ENCODE measurements at places on chromosomes 4 and X.

GRCh38 chr4:77147079-77147782, 9.8 kb upstream of the CCNG2 start:
- no peak for DNase-seq

- DNase-seq = no peak
These were observed 37.7 kb downstream of the SLC25A5 start for GRCh38 chrX:119505945-119506344.

GRCh38 chrX:40013266-40014195, 84.2 kb downstream of the BCOR start:
- DNase-seq = no peak

DNA sequence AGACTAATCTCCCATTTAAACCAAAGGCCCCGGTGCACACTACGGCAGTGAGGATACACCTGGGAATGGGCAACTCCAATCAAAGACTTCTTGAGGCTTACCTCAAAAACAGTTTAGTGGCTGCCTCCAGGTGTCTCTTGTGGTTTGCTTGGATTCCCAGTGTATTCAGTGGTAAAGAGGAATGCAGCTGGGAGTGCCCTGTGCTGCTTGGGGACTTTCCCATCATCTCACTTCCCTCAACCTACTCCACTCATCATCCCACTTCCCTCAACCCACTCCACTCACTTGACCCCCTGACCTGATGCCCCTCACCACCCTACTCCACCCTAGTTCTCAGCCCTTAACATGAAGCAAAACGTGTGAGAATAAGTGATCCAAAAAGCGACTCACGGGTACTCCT, 177.3 kb upstream of the ETNPPL start:
- DNase-seq = no peak

DNA sequence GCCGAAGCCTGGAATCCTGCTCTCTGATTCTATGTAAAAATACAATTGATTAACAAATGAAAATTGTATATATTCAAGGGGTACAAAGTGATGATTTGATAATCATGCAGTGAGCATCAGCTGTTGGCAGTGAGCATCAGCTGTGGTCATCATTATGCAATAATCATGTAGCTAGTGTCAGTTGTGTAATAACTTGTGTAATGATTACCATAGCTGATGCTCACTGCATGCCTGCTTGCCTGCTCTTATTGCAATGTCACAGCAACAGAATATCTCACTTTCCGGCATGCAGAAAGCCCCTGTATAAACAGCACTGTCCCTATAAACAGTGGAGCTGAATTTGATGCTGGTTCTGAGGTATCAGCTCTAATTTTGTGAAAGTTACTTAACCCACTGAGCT, 46.8 kb downstream of the SULT1B1 start:
- no peak for DNase-seq

DNA sequence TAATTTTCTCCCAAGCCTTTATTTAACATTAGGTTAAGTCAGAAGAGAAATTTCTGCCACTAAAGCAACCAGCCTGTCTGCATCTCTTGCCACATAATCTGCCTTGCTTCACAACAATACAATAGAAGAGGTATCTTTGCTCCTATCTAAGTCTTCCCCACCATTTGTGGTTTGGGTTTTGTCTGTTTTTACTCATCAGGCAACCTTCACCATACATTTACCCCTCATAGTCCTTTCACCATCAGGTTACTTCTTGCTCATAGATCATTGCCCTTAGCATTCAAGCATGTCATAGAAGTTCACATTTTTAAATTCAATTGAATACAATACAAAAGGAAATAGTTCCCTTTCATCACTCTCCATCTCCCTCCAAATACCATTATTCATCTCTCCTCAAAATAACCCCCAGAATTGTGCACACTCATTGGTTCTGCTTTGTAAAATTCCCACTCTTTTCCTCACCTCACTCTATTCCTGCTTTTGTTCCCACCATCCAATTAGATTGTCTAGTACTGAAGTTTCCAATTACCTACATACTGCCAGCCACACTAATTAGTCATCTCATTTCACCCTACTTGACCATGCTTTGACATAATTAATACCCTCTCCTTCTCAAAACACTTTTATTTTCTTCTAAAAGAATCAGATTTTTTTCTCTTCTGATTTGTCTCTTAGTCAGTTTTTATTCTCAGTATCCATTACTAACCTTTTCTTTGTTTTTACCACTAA, 1957.0 kb upstream of the AGA start:
- no peak for DNase-seq

DNA sequence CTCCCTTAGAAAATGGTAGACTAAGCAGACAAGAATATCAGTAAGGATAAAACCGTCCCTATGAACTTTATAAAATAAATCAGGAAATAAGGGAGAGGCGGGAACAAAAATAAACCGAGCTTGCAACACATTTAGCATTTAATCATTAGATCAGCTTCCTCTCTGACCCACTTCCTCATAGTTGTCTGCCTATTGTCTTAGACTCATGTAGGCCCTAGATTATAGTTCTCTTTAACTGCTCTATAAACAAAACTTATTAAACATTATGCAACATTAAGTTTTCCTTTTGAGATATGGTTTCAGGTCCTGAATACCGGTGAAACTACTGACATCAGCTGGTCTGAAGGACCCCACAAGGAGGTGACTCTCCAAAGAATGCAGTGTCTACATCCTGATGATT, 15.8 kb upstream of the SRD5A3 start:
- DNase-seq = no peak

DNA sequence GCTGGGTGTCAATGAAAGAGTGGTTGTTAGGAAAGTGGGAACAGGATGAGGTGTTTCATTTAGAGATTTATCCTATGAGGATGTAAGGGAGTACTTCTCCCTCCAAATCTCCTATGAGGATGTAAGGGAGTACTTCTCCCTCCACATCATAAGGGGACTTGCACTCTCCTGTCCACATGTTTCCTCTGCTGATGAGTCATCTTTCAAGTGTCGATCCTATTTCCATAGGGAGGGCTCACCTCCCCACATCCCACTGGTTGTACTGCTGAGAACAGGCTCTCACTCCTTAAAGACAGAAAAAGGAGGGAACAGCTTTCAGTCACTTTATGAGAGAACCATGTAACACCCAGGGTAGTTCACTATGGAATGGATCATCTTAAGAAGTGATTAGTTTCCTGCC, 65.0 kb downstream of the INPP4B start:
- DNase-seq = no peak

DNA sequence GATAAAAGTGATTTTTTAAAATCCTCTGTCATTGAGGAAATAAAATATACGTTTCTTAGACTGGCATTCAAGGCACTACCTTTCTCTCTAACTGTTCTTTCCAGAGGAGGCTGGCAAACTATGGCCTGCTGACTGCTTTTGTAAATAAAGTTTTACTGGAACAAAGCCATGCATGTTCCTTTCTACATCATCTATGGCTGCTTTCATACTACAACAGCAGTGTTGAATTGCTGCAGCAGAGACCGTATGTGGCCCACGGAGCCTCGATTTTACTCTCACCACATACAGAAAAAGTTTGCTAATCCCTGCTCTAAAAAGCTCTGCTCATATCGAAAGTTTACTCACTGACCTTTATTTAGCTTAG, 20.2 kb downstream of the SETD7 start:
- DNase-seq = no peak

DNA sequence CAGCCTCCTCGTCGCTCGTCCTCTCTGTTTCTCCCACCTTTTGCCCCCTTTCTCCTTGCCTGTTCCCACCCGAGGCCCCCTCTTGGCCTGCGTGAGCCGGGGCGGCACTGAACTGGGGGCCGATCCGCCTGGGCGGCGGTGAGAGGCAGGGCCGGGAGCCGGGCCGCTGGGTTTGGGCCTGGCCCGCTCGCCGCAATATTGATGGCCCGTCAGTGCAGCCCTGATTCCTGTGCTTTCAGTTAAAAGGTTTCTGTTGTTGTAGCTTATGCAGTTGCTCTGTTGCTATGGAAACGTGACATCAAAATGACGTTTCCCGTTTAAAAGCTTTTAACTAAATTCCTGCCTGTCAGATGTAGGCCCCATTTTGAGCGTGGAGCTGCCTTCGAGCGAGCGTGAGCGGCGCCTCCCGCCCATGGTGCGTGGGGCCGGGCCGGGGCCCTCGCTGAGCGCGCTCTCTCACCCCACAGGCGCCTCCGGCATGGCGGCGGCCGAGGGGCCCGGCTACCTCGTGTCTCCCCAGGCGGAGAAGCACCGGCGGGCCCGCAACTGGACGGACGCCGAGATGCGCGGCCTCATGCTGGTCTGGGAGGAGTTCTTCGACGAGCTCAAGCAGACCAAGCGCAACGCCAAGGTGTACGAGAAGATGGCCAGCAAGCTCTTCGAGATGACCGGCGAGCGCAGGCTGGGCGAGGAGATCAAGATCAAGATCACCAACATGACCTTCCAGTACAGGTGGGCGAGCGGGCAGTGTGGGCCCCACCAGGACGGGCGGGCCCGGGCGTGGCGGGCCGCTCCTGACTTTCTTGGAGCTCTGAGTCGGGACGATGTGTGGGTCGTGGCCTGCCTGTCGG, at the start of gene MSANTD1:
Gene MSANTD1, plus strand, starts transcription at position 349 of the 851 bp plus-strand sequence. Its CDS starts 64 bp downstream, at position 413.
- no peak for DNase-seq

- DNase-seq = no peak
These were observed 19.9 kb upstream of the PABPC5 start for GRCh38 chrX:91414713-91415112.

GRCh38 chr4:141513866-141514265, 122.5 kb upstream of the IL15 start:
- no peak for DNase-seq

- no peak for DNase-seq
These were observed 402.6 kb downstream of the INPP4B start for GRCh38 chr4:142443469-142443868.

- DNase-seq = no peak
These were observed 58.3 kb upstream of the HPGD start for GRCh38 chr4:174580597-174580996.

GRCh38 chr4:19478791-19479190, 772.9 kb upstream of the SLIT2 start:
- peak; percentile 29 for DNase-seq

GRCh38 chr4:17066972-17067371, 168.5 kb upstream of the LDB2 start:
- peak; percentile 64 for DNase-seq

- DNase-seq = no peak
These were observed 860.3 kb upstream of the NDST4 start for GRCh38 chr4:115973768-115974167.

GRCh38 chr4:83568062-83568461, 32.2 kb downstream of the GPAT3 start:
- no peak for DNase-seq

DNA sequence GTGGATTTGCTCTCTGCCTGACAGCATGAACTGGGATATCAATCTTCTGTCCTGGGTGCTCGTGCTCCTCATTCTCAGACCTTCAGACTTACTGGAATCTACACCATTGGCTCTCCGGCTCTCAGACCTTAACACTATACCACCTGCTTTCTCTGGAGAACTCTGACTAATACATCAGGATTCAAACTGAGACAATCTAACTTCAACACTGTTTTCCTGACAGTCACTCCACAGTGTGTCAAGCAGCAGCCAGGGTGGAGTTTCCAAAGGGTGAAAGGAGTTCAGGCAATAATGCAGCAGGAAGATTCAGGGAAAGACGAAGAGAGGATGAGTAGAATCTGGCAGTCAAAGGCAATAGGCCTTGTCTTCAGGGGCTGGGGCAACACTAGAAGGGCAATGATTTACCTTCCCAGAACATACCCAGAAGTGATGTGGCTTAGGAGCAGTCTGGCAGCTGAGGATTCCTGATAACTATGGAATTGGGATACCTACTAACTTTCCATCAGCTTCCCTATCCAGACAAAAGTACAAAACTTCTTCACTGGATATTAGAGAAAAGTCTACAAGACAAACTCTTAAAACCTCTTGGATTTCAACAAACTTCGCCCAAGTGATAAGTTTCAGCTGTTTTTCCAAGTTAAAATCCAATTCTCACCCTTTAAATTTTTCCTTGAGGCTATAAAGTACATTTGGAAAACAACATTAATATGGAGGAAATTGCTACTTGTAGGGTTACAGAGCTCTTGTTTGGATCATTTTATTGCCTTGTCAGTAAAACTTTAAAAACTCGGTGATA, 58.4 kb upstream of the SLIT2 start:
- no peak for DNase-seq

DNA sequence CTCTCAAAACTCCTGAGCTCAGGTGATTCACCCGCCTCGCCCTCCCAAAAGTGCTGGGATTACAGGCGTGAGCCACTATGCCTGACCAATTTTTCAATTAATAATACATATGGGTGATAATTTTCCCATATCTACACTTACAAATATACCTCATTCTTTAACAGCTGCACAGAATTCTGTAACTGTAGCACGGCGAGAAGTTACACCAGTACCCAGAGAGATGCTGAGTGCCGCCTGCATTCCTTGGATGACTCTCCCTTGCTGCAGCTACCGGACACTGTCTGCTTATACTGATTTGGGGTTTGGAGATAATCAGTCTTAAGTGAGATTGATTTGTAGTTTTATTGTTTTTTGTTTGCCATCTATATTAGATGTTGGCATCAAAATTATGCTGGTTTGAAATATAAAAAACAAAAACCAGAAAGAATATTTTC, 5.8 kb downstream of the TIFA start:
- no peak for DNase-seq

GRCh38 chr4:16227462-16227868, 1.2 kb upstream of the TAPT1 start:
- no peak for DNase-seq

GRCh38 chrX:133980406-133980805, 5.0 kb downstream of the GPC3 start:
- no peak for DNase-seq

DNA sequence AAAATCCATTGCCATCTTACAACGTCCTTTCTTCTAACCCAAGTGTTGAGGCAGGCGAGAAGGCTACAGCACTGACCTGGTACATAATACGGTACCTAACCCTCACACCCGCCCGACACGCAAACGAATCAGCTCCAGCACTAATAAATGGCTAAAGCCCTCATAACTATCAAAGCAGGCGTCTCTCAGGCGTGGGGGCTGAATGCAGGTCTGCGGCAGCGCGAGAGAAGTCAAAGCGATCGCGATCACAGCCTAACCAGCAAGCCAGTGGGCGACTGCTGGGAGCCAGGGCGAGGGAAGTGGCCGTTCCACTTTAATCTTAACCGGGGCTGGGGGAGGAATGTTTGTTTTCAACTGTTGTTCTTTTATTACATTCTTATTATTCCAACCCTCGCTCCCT, 1.5 kb downstream of the CDX4 start:
- DNase-seq = no peak

DNA sequence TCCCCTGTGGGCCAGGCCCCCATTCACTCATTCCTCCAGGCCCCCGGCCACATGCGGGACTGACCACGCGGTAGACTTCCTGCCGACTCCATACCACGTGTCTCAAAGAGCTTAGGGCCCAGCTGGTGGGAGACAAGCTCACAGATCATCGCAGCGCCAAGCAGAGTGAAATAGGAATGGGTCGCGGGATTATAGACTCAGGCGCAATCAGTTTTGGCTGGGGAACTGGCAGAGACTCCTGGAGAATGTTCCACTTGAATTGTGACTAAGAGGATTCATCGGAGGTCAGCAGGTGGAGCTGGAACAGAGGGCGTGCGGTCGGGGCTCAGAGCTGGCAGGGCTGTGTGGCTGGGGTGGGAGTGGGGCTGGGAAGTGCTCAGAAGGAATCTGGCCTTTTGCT, 15.6 kb downstream of the ATP2B3 start:
- DNase-seq = no peak

Measured in AG04449 (cell line).